ENCODE measurements at places on chromosomes 12 and 14. TPM values are rescaled to one million over a fixed set of nuclear protein-coding genes. Genes with fewer than 3 reads are reported as not detected.

GRCh38 chr12:17550011-17550410 lies 540.0 kb downstream of the RERGL start:
- no peak for DNase-seq

Gene HIP1R
- total RNA-seq, result 86.5 TPM

Gene FOXA1
- total RNA-seq, result 8.2 TPM

- DNase-seq, result no peak
Observed at GRCh38 chr14:33275879-33276278, 337.2 kb downstream of the NPAS3 start.

- no peak for DNase-seq
Observed at GRCh38 chr12:80846952-80847351, 90.8 kb downstream of the LIN7A start.

DNA sequence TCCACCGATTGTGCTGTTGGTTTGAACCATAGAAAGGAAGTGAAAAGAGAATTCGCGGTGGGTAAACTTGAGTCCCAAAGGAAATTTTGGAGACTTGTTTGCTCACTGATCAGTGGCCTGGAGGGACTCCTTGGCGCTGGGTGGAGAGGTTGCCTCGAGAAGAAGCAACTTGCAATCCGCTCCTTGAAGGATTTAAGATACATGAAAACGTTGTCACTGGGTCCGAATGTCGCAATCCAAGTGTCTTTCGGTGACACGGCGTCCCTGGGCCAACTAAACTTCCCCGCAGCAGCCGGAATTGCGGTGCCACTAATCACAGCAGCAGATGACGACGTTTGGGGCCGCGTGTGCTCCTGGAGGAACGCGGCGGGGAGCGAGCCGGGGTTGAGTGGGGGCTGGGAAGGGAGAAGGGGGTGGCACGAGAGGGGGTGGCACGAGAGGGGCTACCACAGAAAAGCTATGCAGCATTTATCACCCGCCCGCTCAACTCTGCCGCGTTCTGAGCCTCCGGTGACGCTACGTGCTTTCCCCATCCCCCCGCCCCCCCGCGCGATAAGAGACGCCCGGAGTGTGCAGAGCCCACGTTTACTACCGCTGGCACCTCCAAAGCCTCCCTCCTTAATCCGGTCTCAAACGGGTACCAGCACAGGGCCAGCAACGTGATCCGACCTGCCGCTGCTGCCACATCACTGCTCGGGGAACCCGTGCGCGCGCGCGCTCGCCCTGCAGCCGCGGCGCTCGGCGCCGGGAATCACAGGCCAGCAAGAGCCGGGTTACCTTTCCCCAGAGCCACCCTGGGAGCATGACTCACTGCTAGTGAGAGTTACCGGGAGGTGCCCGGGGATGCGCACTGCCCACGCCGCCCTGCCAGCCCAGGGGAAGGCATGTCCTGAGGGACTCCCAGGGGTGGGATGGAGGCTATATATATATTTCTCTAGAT lies 833 bp upstream of the BHLHE41 start:
- DNase-seq, result peak; percentile 75

GRCh38 chr12:62258941-62259630 lies 1.1 kb upstream of the USP15 start:
- DNase-seq, result no peak

Gene IFNG
- not detected for total RNA-seq
